ENCODE measurements at places on chromosomes 7 and 10.

- peak; percentile 16 for DNase-seq
Observed at GRCh38 chr7:127819975-127820731, 168.2 kb downstream of the SND1 start.

GRCh38 chr10:109919220-109919619 lies 4.1 kb downstream of the XPNPEP1 start:
- DNase-seq = no peak

GRCh38 chr7:139570119-139570518 lies 46.6 kb downstream of the CLEC2L start:
- no peak for DNase-seq

DNA sequence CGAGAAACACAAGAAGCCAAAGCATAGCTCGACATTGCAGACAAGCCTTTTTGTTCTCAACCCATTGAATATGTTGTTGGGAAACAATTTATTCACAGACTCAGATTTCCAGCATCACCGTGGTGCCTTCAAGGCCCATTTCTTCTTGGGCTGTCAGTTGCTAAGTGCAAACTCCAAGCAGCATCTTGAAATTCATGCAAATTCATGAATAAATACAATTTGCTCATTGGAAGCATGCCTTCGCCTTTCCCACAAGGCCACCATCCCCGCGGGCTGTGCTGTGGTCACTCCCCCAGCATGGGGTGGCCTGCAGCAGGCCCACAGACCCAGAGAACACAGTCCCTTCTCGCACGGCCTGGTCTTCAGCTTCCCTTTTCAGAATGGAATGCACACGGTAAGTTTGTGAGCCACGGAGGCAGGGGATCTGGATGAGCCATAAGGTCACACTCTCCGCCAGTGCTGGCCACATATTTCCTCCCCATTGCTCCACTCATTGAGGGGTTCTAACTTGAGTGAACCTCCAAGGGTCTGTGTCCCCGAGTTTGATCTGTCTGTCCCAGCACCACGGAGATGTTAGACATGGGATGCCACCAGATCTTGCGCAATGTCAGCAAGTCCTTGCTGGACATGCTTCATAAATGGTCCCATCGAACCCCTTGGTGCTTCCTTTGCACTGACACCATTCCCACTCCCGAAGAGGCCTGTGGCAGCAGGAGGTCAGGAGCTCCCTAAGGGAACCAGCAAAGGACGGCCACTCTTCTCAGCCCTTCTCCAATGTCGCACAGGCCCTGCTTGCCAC lies 109.5 kb downstream of the GFRA1 start:
- no peak for DNase-seq

DNA sequence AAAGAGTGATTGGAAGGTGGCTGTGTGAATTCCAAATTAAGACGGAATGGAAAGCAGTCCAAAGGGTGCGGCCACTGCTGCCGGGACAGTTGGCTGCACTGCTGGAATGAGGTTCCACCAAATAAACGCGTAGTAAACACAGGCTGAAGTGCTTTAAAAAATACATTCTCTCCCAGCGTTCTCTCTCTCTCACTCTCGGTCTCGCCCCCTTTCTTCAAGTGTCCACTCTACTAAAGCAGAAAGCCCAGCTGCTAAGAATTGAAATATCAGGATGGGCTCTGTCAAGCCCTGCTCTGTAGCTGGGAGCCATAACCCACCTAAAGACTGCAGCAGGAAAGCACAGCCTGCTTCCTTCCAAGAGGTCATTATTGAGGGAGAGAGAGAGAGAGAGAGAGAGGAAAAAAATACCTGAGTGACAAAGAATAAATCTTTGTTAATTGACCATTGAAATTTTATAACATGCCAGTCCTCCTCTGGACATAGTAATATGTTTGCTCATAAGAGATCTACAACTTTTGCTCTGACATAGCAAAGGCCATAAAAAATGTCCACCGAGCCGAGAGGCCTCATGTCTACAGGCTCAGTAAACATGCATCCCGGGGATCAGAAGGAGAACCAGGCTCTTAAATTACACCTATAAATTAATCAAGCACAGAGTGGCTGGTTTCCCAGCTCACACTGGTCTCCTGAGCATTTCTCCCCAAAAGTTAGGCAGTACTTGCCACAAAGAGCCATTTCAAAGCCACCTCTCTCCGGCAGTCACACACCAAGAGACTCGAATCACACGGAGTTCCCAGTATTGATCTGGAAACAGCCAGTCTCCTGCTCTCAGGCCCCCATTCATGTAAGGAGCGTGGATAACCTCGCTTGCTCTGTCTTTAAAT lies 72.8 kb downstream of the FGFR2 start:
- no peak for DNase-seq

GRCh38 chr10:114767986-114768821 lies 53.4 kb upstream of the FHIP2A start:
- DNase-seq = no peak

DNA sequence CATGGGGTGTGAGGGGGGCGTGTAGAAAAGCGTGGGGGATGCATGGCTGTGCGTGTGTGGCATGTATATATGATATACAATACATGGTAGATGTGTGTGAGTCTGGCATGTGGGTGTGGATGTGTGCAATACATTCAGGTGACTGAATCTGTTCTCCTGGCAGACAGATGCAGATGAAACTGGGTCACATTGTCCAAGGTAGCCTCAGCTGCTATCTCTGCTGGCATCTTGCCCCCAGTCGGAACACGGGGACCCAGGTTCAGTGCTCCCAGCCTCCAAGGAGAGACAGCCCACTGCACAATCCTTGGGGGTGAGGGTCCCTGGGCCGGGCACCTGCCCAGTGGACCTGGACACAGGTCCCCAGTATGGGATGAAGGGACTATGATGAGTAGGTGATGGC lies 12.4 kb upstream of the SRRM3 start:
- no peak for DNase-seq

- no peak for DNase-seq
Observed at GRCh38 chr10:24930427-24930826, 22.0 kb downstream of the PRTFDC1 start.

GRCh38 chr10:114389426-114389825 lies 14.9 kb downstream of the AFAP1L2 start:
- DNase-seq = no peak

DNA sequence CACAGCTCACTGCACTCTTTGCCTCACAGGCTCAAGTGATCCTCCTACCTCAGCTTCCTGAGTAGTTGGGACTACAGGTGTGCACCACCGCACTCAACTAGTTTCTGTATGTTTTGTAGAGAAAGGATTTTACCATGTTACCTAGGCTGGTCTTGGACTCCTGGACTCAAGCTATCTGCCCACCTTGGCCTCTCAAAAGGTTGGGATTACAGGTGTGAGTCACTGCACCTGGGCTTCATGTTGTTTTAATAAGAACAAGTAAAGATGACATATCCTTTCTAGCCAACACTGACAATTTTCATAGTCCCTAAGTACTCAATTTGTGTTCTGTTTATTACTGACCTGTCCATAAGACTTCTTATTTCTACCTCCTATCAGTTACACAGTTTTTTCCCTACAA lies 16.8 kb downstream of the SEMA3C start:
- no peak for DNase-seq

DNA sequence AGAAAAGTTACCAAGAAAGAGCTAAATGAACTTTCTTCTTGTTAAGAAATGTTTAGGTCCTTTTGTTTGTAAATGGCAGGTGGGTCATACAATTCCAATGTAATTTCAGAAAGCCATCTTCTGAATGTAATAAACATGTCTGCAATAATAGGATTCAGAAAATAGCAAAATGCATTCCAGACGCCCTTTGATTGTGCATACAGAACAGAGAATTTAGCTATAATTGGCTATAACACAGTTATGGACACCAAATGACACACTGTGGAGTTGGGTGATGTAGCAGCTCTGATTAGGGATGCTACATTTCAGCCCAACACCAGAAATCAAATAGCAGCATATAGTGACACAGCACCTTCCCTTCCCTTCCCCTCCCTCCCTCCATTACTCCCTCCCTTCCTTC lies 240.8 kb downstream of the SNX10 start:
- DNase-seq = no peak

- DNase-seq = no peak
Observed at GRCh38 chr7:28181416-28181815, 821 bp upstream of the JAZF1 start.

DNA sequence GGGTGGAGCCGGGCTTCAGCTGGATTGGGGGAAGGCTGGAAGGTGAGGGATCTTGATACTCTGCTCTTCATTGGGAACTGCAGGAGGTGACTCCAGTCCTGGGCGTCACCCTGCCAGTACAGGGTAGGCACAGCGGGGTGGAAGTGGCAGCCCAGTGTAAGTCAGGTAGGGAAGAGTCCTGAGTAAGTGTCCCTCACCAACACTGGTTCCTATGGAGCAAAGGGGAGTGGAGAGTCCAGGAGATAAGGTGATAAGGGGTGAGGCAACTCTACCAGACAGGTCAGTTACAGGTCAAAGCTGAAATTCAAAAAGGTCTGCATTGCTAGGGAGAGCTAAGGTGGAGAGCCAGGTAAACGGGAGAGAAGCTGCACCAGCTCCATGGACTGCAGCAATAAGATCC lies 145.6 kb upstream of the NFE2L3 start:
- no peak for DNase-seq

DNA sequence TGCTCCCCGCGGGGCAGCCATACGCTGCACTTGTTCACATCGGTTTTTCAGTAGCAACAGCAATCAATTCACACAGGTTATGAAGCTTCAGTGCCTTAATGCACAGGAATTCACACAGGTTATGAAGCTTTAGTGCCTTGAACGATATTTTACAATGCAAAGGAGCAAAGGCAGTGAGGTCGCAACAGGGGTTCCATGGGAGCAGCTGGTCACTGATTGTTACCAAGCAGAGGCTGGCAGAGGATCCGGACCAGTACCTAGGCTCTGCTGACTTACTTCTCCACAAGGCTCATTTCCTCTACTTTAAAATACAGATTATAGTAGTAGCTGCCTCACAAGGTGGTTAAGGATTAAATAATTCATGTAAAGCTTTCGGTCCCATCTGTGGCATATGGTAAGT lies 95.2 kb upstream of the ODAD2 start:
- no peak for DNase-seq

DNA sequence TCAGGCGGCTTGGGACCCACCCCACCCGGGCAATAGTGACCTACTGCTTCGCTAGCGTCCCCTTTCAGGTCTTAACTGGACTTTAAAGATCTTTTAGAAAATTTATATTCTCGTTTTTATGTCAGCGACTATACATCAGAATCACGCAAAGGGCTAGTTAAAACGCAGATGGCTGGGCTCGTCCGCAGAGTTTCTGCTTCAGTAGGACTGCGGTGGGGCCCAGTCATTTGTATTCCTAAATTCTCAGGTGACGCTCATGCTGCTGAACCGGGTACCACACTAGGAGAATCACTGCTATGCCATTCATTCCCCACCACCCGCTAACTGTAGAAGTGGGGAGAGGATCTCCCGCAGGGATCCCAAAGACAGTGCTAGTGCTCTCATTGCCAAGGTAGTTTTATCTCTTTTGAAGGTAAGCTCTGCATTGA lies 12.0 kb upstream of the SP8 start:
- DNase-seq = no peak

- DNase-seq = peak; percentile 29
Observed at GRCh38 chr7:45874408-45875131, 1.7 kb upstream of the CCDC201 start.

GRCh38 chr7:70557338-70557737 lies 574.6 kb upstream of the GALNT17 start:
- DNase-seq = no peak

DNA sequence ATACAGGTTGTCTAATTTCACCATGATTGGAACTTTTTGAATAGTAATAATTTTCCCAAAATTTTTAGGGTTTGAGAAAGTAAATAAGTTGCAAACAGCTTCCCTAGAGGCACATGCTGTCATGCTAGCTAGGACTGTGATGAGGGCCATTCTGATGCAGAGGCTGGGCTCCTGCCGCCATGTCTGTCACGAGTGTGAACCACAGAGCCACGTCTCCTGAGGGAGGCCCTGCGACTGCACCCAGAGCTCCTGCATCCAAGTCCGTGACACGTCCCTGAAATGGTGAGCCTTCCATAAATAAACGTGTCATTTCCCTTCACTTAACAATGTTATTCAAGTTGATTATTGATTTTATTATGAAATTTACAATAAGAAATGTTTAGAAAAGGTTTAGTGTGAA lies 40.0 kb downstream of the C10orf120 start:
- DNase-seq = no peak

- DNase-seq = no peak
Observed at GRCh38 chr10:127996586-127996985, 89.7 kb downstream of the PTPRE start.

DNA sequence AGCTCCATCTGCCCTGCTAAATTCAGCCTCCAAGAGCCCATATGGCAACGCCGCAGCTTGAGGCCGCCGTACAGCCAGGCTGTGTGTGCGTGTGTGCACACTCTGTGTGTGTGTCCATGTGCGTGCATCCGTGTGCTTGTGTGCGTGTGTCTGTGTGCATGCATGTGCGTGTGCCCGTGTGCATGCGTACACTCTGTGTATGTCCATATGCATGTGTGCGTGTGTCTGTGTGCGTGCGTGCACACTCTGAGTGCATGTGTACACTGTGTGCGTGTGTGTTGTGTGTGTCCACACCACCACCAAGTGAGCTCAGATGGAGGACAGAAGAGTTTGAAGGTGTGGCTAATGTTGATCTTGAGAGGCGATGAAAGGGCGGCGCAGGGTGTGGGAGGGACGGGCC lies 30.0 kb downstream of the SMKR1 start:
- DNase-seq = no peak

DNA sequence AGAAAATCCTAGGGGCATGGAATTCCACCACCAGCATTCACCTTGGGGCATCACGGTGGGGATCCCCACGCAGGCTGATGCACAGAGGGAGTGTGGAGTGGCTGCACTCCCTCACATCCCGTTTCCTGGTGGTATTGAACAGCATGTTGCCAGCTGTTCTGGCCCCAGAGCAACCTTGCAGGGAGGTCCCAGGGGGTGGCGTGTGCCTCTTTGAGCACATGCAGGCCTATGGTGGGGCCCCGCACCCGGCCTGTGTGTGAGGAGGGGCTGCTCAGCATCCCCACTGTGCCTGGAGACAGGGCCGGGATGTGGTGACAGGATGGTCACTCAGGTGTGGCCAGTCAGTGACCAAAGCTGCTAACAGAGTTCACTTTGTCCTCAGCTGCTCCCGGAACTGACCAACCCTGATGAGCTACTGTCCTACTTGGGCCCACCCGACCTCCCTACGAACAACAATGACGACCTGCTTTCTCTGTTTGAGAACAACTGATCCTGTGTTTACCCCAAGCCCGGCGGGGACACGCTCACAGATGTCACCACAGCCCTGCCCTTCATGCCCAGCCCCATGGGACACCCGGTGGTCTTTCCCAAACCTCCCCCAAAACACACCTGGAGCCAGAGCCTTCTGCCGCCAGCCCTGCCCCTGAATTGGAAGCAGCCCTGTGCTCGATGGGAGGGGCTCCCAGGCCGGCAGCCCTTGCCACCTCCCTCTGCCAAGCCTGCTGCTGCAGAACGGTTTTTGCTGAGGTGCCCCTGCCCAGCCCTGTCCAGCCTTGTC lies 18.7 kb downstream of the ZMIZ2 start:
- DNase-seq = no peak

- DNase-seq = no peak
Observed at GRCh38 chr7:140771826-140772225, 75.3 kb downstream of the NDUFB2 start.

GRCh38 chr10:123518765-123519164 lies 147.4 kb upstream of the GPR26 start:
- no peak for DNase-seq

DNA sequence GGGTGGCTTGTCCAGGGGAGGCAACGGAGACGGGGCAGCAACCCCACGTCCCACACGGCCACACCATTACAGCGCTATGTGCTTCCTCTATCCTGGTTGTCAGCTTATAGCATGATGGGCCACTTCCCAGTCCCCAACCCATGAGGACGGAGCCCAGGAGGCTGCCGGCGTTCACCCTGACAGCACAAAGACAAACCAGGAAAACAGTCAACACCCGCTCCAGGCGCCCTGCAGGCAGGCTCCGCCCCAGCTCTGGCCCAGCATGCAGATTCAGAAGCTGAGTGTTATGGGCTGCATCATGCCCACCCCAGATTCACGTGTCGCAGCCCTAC lies 14.8 kb downstream of the WDR86 start:
- no peak for DNase-seq

Data from HFF-Myc (cell line).